ENCODE measurements at places on chromosomes 7 and 10. TPM values are rescaled to one million over a fixed set of nuclear protein-coding genes. Genes with fewer than 3 reads are reported as not detected.

The BPGM gene
- total RNA-seq: 19.1 TPM

The TBXAS1 gene
- total RNA-seq: 10.4 TPM

The ZNF438 gene
- total RNA-seq: 1.6 TPM

The AP1S1 gene
- 140 TPM for total RNA-seq

The SEMA4G gene
- total RNA-seq: 8.3 TPM

The LBX1 gene
- not detected for total RNA-seq

The ZNF775 gene
- 3.8 TPM for total RNA-seq

The LOXL4 gene
- 1.6 TPM for total RNA-seq

The ZNF487 gene
- 8.9 TPM for total RNA-seq

The LFNG gene
- total RNA-seq: 13.2 TPM

The PRSS1 gene
- not detected for total RNA-seq

The RFC2 gene
- 56.7 TPM for total RNA-seq

The MLXIPL gene
- total RNA-seq: 0.90 TPM

The SPAM1 gene
- total RNA-seq: not detected

The DNAJB12 gene
- 32.6 TPM for total RNA-seq

The ABHD11 gene
- total RNA-seq: 20.5 TPM
